ENCODE measurements at places on chromosomes 1 and 21.

- no peak for DNase-seq
Measured at GRCh38 chr1:182589520-182589919, 464 bp upstream of the RNASEL start.

GRCh38 chr1:111856411-111857185 lies 100.9 kb downstream of the DDX20 start:
- no peak for DNase-seq

GRCh38 chr1:50930193-50930592 lies 29.9 kb downstream of the FAF1 start:
- DNase-seq: no peak

GRCh38 chr1:6962996-6963911 lies 178.0 kb downstream of the CAMTA1 start:
- no peak for DNase-seq

GRCh38 chr21:26449161-26449560 lies 123.9 kb downstream of the CYYR1 start:
- peak; percentile 37 for DNase-seq

- DNase-seq: peak; percentile 42
Measured at GRCh38 chr21:46322351-46323226, 1.1 kb downstream of the C21orf58 start.

GRCh38 chr1:56799605-56800400 lies 19.4 kb downstream of the FYB2 start:
- DNase-seq: no peak

- DNase-seq: no peak
Measured at GRCh38 chr1:12174924-12175810, 8.4 kb downstream of the TNFRSF1B start.

- no peak for DNase-seq
Measured at GRCh38 chr21:40723317-40723716, 123.6 kb downstream of the DSCAM start.

GRCh38 chr1:31592132-31592531 lies 15.8 kb downstream of the TINAGL1 start:
- no peak for DNase-seq

DNA sequence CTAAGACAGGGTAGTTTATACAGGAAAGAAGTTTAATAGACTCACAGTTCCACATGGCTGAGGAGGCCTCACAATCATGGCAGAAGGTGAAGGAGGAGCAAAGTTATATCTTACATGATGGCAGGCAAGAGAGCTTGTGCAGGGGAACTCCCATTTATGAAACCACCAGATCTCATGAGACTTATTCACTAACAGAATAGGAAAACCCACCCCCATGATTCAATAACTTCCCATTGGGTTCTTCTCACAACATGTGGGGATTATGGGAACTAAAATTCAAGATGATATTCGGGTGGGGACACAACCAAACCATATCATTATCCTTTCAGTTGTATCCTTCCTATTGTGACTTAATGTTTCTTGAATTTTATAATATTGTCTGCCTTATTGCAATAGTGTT lies 13.4 kb upstream of the DDAH1 start:
- DNase-seq: no peak

DNA sequence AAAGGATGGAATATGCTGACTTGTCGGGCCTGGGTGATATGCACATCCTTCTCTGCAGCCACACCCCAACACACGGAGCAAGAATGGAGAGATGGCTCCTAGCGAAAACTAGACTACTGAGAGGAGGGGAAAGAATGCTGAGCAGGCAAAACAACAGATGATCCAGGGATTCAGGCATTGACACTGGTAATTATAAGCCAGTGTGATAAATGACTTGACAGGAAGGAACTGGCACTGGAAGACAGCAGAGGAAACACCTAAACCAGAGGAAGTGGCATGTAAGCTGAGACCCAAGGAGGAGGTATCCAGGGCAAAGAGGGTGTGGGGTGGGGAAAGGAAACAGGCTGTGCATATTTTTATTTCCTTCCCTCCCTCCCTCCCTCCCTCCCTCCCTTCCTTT lies 31.7 kb upstream of the KHDRBS1 start:
- no peak for DNase-seq

GRCh38 chr1:171715813-171716251 lies 26.0 kb downstream of the VAMP4 start:
- DNase-seq: no peak

GRCh38 chr1:71862756-71863155 lies 419.6 kb downstream of the NEGR1 start:
- DNase-seq: no peak

DNA sequence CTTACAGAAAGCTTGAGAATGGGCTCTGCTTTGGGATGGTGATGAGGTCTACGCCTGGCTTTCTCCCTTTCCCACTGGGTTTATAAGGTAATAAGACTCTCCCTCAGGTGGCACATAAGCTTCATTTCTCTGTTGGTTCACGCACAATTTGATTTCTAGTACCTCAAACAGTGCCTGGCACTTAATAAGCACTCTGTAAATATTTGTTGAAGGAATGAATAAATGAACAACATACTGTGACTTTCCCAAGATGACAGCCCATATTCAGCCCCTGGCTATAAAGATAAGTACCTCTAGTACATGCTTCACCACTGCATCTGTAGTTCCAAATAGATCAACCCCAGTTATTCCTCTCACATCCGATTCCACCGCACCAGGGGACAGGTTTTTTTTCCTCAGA lies 17.8 kb downstream of the COPA start:
- DNase-seq: no peak

GRCh38 chr1:44014365-44015104 lies 16.7 kb downstream of the SLC6A9 start:
- DNase-seq: no peak

- DNase-seq: peak; percentile 75
Measured at GRCh38 chr1:26321315-26322041, 3.7 kb downstream of the CD52 start.

DNA sequence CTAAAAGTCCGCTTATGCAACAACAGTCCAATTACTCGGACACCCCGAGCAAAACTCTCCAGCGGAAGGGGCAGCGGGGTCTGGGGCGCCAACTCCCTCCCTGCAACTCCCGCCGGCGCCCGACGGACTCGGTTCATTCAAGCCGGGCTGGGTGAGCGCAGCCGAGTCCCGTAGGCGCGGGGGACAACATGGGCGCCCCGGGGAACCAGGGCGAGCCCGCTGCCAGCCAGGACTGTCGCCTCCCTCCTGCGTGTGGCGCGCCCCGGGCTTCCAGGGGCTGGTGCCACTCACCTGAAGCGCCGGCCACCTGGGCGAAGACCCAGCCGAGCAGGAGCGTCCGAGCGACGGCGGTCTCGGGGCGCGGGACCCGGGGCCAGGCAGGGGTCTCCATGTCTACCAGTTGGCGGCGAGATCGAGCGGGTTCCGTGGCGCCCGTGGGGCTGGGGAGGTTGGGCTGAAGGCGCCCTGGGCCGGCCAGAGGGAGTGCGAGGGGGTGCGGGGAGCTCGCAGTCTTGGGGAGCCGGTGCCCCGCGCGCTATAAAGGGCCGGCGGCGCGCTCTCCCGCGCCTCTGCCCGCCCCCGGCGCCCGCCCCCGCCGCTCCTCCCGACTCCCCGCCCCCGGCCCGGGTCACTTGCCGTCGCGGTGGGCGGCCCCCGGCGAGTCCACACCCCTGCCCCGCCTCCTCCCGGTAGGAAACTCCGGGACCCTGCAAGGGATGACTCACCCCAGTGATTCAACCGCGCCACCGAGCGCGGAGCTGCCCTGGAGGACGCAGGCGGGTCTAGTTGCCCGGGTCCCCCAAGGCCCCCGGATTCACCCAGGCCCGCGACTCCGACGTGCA lies at the start of gene F3:
Gene F3, minus strand, starts transcription at position 514 of the 842 bp plus-strand sequence. Its CDS starts 123 bp downstream, at position 391.
- DNase-seq: peak; percentile 79

GRCh38 chr1:98147280-98147679 lies 226.4 kb upstream of the DPYD start:
- no peak for DNase-seq

GRCh38 chr1:150561974-150562445 lies 12.8 kb downstream of the ADAMTSL4 start:
- DNase-seq: peak; percentile 88

GRCh38 chr1:3344395-3344794 lies 110.1 kb upstream of the ARHGEF16 start:
- DNase-seq: no peak

DNA sequence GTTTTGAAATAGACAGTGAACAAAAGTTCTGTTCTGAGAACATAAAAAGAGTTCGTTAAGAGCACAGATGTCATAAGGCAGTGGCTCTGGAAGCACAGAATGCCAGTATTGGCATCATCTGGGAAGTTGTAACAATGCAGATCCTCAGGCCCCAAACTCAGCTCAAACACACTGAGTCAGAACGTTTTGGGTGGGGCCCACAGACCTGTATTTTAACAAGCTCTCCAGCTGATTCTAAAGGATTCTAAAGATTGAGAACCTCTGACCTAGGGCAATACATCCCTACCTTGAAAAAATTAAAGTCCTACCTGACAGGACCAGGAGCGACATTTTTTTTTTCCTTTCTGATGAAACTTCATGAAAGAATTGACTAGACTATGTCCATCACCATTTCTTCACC lies 13.2 kb downstream of the ARHGEF11 start:
- no peak for DNase-seq

DNA sequence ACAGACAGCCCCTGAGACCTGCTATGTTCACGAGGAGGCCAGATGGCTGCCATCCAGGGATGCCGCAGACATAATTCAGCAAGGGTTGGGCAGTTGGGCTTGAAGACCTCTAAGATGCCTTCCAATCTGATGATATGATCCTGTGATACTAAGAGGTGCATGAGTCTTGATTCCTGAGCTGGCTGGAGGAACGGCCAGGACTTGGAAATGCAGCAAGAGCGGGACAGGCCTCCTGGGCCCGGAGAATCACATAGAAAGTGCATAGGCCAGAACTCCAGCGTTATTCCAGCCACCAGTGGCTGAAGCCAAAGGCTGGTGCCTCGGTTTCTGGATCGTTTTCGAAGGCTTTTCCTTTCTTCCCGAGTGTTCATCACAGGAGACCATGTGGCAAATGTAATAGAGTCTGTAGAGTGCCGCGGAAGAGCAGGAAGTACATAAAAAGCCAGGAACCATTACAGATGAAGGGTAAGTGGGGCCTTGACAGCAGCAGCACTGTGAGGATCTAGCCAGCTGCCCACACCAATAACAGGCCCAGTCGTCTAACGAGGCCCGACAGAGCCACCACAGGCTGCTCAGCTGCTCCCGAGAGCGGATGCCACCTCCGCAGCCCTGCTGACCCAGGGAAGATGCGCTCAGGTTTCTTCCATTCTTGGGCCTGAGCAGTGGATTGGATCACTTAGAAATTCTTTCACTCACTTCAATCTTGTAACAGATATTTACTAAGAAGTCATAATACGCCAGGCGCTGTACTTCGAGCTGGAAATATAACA lies 14.0 kb upstream of the LHX4 start:
- DNase-seq: no peak

GRCh38 chr1:107807855-107808254 lies 157.1 kb downstream of the VAV3 start:
- DNase-seq: no peak

DNA sequence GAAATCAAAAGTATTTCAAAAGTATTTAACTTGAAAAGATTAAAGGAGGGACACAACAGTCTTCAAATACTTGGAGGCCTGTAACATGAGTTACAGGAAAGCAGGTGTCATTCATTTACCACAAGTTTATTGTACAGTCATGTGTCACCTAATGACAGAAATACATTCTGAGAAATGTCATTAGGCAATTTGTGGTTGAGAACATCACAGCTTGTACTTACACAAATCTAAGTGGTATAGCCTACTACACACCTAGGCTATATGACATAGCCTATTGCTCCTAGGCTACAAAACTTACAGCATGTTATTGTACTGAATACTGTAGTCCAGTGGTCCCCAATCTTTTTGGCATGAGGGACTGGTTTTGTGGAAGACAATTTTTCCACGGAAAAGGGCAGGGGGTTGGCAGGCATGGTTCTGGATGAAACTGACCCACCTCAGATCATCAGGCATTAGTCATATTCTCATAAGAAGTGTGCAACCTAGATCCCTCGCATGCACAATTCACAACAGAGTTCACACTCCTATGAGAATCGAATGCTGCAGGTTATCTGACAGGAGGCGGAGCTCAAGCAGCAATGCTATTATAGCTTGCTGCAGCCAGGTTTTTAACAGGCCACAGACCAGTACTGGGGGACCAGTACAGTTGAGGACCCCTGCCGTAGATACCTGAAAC lies 25.0 kb upstream of the PHTF1 start:
- no peak for DNase-seq
